Cerebellar nuclear complex (tissue), 1 donor: ENCODE measurements at places on chromosomes 7 and 10.
A peak's percentile ranks its signal among the peaks of the same experiment; 100 is the strongest.

GRCh38 chr10:1141261-1141660 is 85.1 kb downstream of the WDR37 start:
- DNase-seq, result no peak

- no peak for DNase-seq
These were observed 55.0 kb downstream of the LRRC17 start for GRCh38 chr7:102967798-102968197.

DNA sequence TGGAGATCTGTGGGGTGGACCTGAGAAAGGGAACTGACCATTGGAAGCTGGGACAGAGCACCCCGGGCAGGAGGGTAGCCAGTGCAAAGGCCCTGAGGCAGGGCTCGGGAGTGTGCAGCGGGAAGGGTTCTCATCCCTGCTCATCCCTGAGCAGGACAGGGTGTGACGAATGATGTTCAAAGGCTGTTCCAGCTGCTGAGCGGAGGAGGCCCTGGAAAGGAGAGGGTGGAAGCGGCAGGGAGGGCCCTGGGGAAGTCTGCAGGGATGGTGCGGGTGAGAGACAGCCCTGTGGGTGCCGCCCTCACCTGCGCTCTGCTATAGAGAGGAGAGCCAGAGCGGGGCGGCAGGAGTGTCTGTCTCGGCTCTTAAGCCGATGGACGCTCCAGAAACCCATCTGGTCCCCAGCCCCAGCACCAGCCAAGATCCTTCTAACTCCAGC is 43.7 kb downstream of the PRKAG2 start:
- peak; percentile 12 for DNase-seq

DNA sequence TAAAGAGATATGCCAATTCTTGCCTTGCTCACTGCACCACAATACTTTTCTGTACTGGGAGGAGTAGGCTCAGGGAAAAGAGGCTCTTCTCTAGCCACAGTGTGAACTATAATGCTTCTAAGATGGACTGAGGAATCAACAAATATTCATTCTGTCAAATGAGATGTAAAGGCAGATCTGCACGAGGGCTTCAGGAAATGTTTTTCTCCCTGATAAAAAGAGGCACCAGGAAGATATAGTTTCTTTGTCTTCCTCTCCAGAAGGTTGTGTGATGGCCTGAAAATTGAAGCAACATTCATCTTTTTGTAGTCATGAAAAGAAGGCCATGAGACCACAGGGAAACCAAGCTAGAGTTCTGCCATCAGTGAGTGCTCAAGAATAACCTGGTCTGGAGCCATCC is 79.1 kb upstream of the NME8 start:
- no peak for DNase-seq

DNA sequence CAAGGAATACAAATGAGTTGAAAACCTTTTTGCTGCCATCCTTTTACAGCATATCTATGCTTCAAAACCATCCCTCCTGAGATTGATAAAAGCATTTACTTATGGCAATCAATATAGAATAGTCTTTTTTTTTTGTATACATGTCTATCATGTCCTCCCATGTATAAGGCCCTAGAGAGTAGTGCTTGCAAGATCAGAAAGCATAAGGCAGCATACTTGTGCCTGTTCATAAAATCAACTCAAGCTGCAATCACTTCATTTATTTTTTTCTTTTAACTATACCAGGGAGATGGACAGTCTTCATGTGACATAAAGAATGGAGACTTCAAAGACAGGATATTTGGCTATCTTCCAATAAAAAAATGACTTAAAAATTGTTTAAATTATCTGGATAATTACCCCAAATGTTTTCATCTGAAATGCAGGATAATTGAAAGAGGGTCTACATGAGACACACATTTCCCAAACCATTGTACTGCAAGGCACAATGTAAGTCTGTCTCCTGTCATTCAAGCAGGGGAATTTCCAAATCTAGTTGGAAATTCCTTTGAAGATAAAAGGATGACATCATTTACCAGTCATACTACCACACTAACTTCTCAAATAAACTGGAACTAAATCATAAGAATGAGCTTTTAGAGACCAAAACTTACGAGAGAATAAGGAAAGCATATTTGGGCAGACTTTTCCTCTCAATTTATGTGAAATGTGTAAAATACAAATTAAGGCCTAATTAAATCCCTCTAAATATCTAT is 22.5 kb downstream of the LRRN3 start:
- DNase-seq, result no peak

DNA sequence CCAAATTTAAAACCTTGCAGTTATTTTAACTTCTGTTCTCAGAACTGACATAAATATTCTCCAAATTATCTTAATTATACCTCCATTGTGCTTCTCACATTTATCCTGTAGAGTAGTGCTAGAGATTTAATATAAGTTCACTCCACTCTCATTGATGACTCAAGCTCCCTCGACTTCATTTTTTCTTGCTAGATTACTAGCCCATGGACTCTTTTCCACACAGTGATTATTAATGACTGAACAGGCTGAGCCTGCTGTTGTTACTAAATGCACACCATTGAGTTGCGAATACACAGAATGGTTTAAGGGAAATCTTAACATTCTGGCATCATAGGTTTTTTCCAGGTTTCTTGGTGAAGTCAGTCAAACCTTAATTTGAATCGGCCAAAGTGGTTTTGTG is 179.5 kb upstream of the AKR1E2 start:
- no peak for DNase-seq

DNA sequence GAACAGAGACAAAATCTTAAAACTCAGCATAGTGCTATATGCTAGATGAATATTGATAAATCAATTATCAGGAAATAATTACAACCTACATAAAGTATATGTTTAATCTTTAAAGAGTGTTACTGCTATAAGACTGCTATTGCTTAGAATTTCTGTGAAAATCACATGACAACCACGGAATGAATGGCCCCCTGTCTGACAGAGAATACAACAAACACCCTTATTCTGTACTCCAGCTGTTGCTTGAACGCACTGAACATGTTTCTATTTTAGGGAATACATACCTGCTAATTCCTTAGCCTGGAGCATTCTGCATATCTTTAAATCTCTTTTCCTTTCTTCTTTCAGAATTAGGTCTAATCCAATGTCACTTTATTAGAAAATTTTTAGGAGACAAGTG is 452.4 kb upstream of the PHF14 start:
- no peak for DNase-seq

DNA sequence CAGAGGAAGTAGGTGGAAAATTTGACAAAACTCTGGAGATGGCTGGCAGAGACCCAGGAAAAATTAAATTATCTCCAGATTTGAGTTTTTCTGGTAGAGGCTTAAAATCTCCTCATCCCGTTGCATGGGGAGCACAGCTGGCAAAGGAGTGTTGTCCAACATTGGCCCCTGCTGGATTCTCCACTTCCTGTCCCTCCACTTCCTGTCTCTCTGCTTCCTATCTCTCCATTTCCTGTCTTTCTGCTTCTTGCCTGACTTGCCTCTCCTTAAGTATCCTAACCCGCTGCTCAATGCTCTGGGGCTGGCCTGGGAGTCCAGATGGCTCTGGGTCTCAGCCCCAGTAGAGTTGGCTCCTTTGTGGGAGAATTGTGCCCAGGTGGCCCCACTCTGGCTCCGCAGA is 65.8 kb upstream of the EMX2 start:
- no peak for DNase-seq

GRCh38 chr7:1564603-1565022 is 5.2 kb downstream of the PSMG3 start:
- no peak for DNase-seq

DNA sequence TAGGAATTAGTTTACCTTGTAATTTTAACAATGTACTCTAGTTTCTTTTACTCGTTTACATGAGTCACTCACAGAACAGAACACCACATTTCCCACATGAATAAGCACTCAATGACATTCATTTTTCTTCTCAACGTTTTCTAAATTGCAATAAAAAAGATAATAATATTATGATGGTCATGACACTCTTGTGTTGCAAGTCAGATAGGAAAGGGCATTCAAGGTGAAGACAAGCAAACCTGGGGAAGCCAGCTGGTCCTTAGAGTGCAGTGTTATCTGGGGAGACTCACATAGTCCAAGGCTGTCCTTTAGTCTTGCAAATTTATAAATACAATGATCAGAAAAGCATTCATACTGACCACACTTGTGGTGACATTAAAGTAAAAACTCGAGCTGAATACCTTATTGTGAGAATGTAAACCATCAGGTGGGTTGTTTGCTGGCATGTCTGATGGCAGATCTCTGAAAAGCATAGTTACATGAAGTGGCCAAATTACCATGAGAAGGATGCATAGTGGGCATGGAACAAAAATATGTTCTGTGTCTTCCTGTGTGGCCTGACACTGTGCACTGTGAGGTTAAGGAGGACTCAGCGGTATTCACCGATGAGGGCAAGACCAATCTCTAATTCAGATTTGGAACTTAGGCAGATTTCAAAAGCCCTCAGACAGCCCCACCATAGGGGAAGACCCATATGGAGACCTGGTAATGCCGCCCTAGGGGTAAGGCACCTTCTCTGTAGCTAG is 158.9 kb upstream of the ASAH2 start:
- DNase-seq, result no peak

DNA sequence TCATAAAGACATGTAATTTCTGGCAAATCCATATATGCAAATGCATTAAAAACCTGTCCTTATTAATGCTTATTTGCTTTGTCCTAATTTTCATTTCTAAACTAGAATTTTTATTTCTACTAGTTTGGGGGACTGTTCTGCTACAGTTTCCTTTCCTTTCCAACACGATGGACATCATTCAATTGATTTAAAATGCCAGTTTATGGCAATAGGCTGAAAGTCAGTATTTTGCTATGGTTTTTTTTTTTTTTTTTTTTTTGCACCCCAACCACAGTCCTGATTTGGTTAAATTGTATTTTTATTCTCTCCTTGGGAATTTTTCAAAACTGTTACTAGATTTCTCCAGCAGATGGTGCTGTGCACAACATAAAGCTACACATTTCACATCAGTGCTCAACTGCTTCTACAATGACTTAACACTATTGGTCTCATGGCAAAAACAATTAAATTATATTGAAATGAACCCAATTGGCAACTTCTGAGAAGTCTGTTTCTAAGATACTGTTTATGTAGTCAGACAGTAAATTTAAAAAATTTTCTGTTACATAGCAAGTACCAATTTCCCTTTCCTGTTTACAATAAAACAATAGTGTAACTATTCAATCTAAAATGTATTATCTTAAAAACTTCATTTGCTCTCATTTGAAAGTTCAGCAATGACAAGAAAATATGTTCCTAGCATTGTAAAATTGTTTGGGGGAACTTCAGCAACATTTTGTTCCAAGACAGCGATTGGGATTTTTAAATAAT is 193.8 kb upstream of the CCDC6 start:
- DNase-seq, result peak; percentile 72

DNA sequence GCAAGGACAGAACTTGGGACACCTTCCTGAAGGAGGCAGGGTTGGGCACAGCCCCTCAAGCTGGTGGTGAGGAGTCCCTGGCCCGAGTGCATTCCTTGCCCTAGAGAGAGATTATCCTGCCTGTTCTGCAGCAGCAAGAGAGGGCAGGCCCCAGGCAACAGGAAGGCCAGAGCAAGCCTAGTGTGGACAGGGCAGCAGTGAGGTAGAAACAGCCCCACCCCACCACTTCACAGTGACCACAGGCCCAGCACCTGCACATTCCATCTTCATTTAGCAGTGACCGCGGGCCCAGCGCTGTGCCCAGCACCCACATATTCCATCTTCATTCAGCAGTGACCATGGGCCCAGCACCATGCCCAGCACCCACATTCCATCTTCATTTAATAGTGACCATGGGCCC is 16.4 kb upstream of the TMEM72 start:
- no peak for DNase-seq

DNA sequence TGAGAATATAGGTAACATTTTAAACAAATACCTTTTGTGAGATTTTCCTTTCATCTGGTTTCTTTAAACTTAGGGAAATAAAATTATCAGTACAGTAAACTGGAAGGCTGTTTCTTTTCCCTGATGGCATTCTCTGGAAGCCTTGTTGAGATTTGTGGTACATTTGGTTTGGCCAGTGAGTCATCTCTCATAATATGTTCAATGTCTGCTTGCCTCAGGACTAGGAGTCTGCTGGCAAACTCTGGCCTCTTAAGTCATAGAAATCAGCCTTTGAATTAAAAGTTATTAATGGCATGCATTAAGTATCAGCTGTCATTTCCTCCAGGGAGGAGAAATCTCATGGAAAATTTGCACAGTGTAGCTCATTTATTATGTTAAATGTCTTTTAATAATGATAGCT is 316.6 kb upstream of the KIAA1217 start:
- no peak for DNase-seq

GRCh38 chr10:11272915-11273389 is 255.3 kb downstream of the CELF2 start:
- DNase-seq, result no peak

GRCh38 chr7:137791930-137792329 is 54.8 kb downstream of the DGKI start:
- DNase-seq, result no peak

DNA sequence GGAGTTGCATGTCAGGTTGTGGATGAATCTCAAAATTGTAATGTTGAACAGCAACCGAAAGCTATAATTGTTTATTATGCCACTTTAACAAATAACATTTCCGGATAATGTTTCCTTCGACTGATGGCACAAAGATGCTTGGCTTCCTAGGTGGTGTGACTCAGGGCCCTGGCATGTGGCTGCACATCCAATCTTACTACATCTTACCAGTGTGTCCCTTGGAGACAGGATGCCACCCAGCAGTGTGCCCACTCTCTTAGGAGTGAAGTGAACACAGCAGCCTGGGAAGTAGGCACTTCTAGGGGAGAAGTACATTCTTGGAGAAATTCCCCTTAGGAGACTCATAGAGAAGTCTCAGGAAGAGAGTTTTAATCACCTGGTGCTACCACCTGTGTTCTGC is 33.0 kb upstream of the GPR26 start:
- no peak for DNase-seq

GRCh38 chr10:86286236-86287109 is 80.1 kb downstream of the GRID1 start:
- DNase-seq, result no peak

GRCh38 chr7:151936207-151936606 is 20.0 kb upstream of the GALNTL5 start:
- DNase-seq, result no peak

- no peak for DNase-seq
These were observed 10.6 kb downstream of the DNAJB6 start for GRCh38 chr7:157347217-157347904.

- DNase-seq, result no peak
These were observed 131.1 kb upstream of the SHH start for GRCh38 chr7:155943251-155943899.

DNA sequence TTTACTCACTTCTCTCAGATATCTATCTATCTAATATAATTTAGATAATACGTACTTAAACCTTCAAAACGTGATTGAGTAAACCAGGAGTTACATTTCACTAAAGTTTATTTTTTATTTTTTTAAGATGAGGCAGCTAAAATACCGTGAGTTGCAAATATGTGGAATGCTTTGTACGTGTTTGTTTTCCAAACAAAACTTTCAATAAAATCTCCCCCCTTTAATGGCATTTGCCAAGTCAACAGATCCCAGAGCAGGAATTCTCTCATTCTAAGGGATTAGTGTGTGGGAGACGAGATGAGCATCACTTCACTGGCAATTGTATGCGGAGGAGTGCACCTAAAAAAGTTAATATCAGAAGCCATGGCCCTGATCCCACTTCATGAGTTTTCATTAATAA is 53.7 kb upstream of the MAGI2 start:
- DNase-seq, result no peak

GRCh38 chr7:13910805-13911551 is 78.5 kb downstream of the ETV1 start:
- no peak for DNase-seq
